ENCODE measurements at places on chromosomes 7 and 10.
A peak's percentile ranks its signal among the peaks of the same experiment; 100 is the strongest.

GRCh38 chr10:4527281-4527970 is 298.6 kb upstream of the AKR1E2 start:
- H3K4me1 ChIP-seq: peaks cover 2% of the 10 kb centered on the region
- peak overlapping the region; percentile 4 for H3K27ac ChIP-seq
- DNase-seq: peak; percentile 41
- no peaks in the 10 kb centered on the region for H3K27me3 ChIP-seq
- H3K4me3 ChIP-seq: no peak overlapping the region

- no peak for DNase-seq
- no peak overlapping the region for H3K4me3 ChIP-seq
- no peaks in the 10 kb centered on the region for H3K36me3 ChIP-seq
- no peaks in the 10 kb centered on the region for H3K27me3 ChIP-seq
- H3K4me1 ChIP-seq: peaks cover 13% of the 10 kb centered on the region
- H3K27ac ChIP-seq: no peak overlapping the region
Measured at GRCh38 chr7:22574754-22575520, 74.9 kb upstream of the STEAP1B start.

- H3K36me3 ChIP-seq: no peaks in the 10 kb centered on the region
- peaks cover 7% of the 10 kb centered on the region for H3K4me1 ChIP-seq
- no peak overlapping the region for H3K27ac ChIP-seq
Measured at GRCh38 chr10:76311752-76312636, 880.6 kb downstream of the LRMDA start.

- H3K27me3 ChIP-seq: no peaks in the 10 kb centered on the region
- H3K27ac ChIP-seq: no peak overlapping the region
- no peaks in the 10 kb centered on the region for H3K4me1 ChIP-seq
- H3K4me3 ChIP-seq: no peak overlapping the region
- no peak for DNase-seq
Measured at GRCh38 chr7:138853448-138853847, 55.5 kb upstream of the ATP6V0A4 start.

GRCh38 chr10:12501324-12501723 is 152.0 kb downstream of the CAMK1D start:
- H3K4me1 ChIP-seq: peaks cover 5% of the 10 kb centered on the region
- H3K27ac ChIP-seq: no peak overlapping the region
- H3K4me3 ChIP-seq: no peak overlapping the region

- peaks cover 21% of the 10 kb centered on the region for H3K4me1 ChIP-seq
- DNase-seq: no peak
- H3K4me3 ChIP-seq: no peak overlapping the region
- no peaks in the 10 kb centered on the region for H3K27me3 ChIP-seq
Measured at GRCh38 chr10:22626784-22627183, 87.6 kb downstream of the PIP4K2A start.

GRCh38 chr10:132985546-132985900 is 43.2 kb upstream of the CFAP46 start:
- no peaks in the 10 kb centered on the region for H3K4me1 ChIP-seq
- DNase-seq: no peak
- H3K27ac ChIP-seq: no peak overlapping the region
- no peaks in the 10 kb centered on the region for H3K36me3 ChIP-seq

DNA sequence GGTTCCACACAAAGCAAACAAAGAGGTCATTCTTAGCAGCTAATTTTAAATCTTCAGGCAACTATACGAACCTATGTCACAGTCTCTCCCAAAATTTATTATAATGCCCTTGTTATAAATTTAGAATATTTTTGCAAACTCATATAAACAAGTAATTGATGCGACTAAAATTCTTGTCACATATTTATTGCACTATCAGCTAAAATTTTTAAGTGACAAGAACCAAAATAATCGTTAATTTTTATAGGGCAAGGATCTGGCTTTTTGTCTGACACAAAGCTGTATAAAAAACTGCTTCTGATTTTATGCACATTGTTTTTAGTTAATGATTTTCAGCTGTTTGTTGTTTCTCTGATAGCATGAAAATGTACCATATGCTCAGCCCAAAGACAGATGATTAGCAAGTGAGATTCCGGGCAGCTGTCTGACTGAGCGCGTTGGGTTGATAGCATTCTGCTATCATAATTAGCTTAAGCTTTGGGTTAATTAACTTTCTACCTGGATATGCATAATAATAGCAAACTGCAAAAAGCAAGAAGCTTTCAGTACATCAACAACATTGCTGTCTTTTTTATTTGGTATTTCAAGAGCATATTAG is 136.0 kb downstream of the MGMT start:
- H3K4me1 ChIP-seq: no peaks in the 10 kb centered on the region
- H3K36me3 ChIP-seq: no peaks in the 10 kb centered on the region
- no peak overlapping the region for H3K4me3 ChIP-seq
- H3K27ac ChIP-seq: no peak overlapping the region
- DNase-seq: no peak

- H3K36me3 ChIP-seq: no peaks in the 10 kb centered on the region
- peaks cover 9% of the 10 kb centered on the region for H3K4me1 ChIP-seq
- H3K4me3 ChIP-seq: no peak overlapping the region
- H3K27me3 ChIP-seq: peaks cover 3% of the 10 kb centered on the region
Measured at GRCh38 chr10:70549962-70550458, 52.5 kb downstream of the PRF1 start.

DNA sequence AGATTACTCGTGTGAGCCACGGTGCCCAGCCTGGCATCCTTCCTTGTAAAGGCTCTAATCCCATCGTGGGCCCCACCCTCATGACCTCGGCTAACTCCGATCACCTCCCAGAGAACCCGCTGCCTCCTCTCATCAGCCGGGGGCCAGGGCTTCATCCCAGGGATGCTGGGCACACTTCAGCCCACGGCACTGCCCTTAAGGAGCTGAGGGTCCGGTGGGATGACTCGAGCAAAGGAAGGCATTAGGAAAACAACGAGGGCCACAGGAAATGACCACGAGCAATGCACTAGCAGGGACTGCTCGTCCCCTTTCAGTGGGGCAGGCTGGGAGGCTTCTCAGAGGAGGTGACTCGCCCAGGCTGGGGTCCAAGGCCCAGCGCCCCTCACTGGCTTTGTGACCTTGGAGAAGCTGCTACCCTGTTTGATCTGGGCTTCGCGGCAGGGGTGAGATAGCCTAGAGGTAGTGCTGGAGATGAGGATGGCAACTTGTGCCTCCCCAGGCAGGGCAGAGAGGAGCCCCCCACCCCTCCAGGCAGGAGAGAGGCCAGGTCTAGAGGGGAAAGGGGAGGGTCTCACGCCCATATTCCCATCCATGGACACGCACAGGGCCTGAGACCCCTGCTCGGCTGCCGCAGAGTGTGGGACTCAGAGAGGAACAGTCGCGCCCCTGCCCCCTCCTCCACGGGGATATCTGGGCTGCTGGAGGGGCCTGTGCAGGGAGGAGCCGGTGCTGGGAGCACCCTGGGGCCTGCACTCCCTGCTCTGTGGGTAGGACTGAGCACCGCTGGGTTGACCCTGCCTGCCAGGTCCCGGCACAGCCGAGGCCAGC is 26.8 kb downstream of the ELFN1 start:
- no peak for DNase-seq
- no peaks in the 10 kb centered on the region for H3K36me3 ChIP-seq
- peaks cover 5% of the 10 kb centered on the region for H3K27me3 ChIP-seq
- no peak overlapping the region for H3K4me3 ChIP-seq
- no peaks in the 10 kb centered on the region for H3K4me1 ChIP-seq

GRCh38 chr7:159177284-159177953 is 32.8 kb upstream of the VIPR2 start:
- no peaks in the 10 kb centered on the region for H3K4me1 ChIP-seq
- DNase-seq: no peak
- H3K36me3 ChIP-seq: no peaks in the 10 kb centered on the region

DNA sequence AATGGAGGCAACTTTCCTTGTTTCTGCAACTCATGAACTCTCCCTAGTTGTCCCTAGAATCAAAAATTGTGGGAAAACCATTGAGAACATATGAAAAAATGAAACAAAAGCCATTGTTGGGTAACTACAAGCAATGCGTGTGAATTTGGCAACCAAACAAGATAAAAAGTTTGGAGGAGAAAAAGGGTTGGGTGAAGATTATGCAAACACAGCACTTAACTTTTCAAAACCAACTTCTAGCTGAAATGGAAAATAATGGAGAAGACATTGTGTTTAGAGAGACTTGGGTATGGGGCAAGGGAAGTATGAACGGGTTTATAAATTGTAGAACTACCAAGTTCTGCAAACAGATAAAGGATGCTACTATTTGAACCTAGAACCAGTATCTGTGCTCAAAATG is 89.0 kb upstream of the SVIL start:
- no peaks in the 10 kb centered on the region for H3K36me3 ChIP-seq
- H3K27me3 ChIP-seq: no peaks in the 10 kb centered on the region
- peaks cover 10% of the 10 kb centered on the region for H3K4me1 ChIP-seq
- no peak overlapping the region for H3K4me3 ChIP-seq
- no peak for DNase-seq

- peak; percentile 18 for DNase-seq
- H3K27ac ChIP-seq: no peak overlapping the region
- no peak overlapping the region for H3K4me3 ChIP-seq
- H3K27me3 ChIP-seq: no peaks in the 10 kb centered on the region
- no peaks in the 10 kb centered on the region for H3K36me3 ChIP-seq
Measured at GRCh38 chr7:78203042-78203720, 404.6 kb downstream of the PHTF2 start.

- no peak overlapping the region for H3K4me3 ChIP-seq
- H3K4me1 ChIP-seq: no peaks in the 10 kb centered on the region
- no peak overlapping the region for H3K27ac ChIP-seq
Measured at GRCh38 chr7:4993471-4993870, 34.5 kb upstream of the MMD2 start.

- H3K4me3 ChIP-seq: no peak overlapping the region
- no peaks in the 10 kb centered on the region for H3K27me3 ChIP-seq
- peak; percentile 58 for DNase-seq
- peaks cover 13% of the 10 kb centered on the region for H3K4me1 ChIP-seq
Measured at GRCh38 chr10:86871563-86872183, 85.7 kb downstream of the MMRN2 start.

GRCh38 chr10:80493522-80494051 is 39.5 kb downstream of the TSPAN14 start:
- no peak for DNase-seq
- H3K4me1 ChIP-seq: peaks cover 14% of the 10 kb centered on the region
- no peak overlapping the region for H3K4me3 ChIP-seq
- no peaks in the 10 kb centered on the region for H3K27me3 ChIP-seq

GRCh38 chr10:15901889-15902288 is 41.6 kb upstream of the MINDY3 start:
- no peaks in the 10 kb centered on the region for H3K4me1 ChIP-seq
- no peaks in the 10 kb centered on the region for H3K27me3 ChIP-seq
- H3K4me3 ChIP-seq: no peak overlapping the region
- no peaks in the 10 kb centered on the region for H3K36me3 ChIP-seq

DNA sequence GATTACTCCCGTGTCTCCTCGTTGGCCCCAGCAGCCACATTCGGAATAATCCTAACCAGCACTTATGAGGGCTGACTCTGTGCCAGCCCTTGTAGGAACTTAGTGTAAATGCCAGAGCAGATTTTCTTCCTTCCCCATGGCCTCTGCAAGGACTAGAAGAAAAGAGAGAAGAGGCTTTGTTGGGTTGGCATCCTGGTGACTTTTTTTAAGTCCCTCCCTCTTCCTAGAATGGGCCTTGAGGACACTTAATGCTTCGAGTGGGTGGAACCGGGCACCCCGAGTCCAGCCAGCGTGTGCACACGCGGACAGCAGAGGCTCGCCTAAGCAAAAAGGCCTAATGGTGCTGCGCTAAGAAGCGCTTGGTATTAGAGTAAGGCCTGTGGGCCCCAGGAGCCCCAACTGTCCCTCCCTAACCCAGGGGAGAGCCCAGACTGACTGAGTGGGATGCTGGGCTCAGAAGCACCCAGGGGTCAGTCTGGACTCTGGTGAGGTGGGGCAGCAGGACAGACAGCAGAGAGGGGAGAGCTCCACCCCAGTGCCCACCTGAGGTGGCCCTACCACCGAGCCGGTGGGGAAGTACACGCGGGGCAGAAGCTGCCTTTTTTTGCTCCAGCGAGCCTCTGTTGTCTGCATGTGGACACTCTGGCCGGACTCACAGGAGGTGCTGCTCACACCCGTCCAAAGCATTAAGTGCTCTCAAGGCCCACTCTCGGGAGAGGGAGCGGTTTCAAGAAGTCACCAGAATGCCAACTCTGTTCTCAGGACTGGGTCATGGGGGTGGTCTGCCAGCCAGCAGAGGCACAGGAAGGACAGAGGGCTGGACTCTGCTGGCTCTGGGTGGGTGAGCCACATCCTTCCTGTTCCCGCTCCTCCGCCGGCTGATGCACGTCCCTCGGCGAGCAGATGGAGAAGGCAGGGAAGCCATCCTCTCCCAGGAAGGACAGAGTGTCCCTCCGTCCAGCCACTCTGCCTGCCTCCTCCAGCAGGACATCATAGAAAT is 12.5 kb downstream of the ITPRIP start:
- no peak for DNase-seq
- no peaks in the 10 kb centered on the region for H3K27me3 ChIP-seq
- H3K4me1 ChIP-seq: peaks cover 47% of the 10 kb centered on the region
- no peak overlapping the region for H3K27ac ChIP-seq
- H3K36me3 ChIP-seq: no peaks in the 10 kb centered on the region

DNA sequence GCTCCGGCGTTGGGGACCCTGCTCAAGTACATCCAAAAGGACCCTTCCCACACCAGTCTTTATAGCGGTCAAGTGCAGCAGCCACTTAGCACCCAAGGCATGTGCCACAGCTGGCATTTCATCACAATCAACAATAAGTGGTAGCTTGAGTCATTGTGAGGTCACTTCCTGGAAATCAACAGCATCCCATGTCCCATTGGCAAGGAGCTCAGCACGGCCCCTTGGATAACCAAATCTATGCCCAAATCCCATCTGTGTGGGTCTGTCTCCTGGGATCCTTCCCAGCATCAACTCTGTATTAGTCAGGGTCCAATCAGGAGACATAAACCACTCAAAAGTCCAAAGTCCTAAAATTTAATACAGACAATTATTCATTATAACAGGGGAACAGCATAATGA is 27.1 kb downstream of the MDH2 start:
- H3K4me3 ChIP-seq: no peak overlapping the region
- no peak overlapping the region for H3K27ac ChIP-seq
- H3K27me3 ChIP-seq: no peaks in the 10 kb centered on the region
- peaks cover 6% of the 10 kb centered on the region for H3K4me1 ChIP-seq
- DNase-seq: peak; percentile 49

GRCh38 chr7:68073701-68074100 is 1077.1 kb downstream of the TYW1 start:
- no peaks in the 10 kb centered on the region for H3K4me1 ChIP-seq
- no peaks in the 10 kb centered on the region for H3K27me3 ChIP-seq
- no peak overlapping the region for H3K4me3 ChIP-seq
- H3K27ac ChIP-seq: no peak overlapping the region
- DNase-seq: no peak

DNA sequence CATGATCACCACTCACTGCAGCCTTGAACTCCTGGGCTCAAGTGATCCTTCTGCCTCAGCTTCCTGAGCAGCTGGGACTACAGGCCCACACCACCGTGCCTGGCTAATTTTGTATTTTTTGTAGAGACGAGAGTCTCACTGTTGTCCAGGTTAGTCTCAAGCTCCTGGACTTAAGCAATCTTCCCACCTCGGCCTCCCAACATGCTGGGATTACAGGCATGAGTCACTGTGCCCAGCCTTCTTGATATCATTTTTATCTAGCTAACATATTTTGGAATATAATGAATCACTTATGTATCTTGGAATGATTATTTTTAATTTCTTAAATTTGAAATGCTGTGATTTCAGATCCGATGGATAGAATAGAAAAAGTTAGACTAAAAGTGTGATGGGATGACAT is 18.4 kb downstream of the ARL4A start:
- no peaks in the 10 kb centered on the region for H3K27me3 ChIP-seq
- H3K4me3 ChIP-seq: no peak overlapping the region
- peaks cover 8% of the 10 kb centered on the region for H3K4me1 ChIP-seq
- no peak for DNase-seq

Data from IMR-90 (cell line).